Cerebellum (tissue), 4 donors: ENCODE measurements at places on chromosomes 2 and 18. TPM values are rescaled to one million over a fixed set of nuclear protein-coding genes. Genes with fewer than 3 reads are reported as not detected.

DNA sequence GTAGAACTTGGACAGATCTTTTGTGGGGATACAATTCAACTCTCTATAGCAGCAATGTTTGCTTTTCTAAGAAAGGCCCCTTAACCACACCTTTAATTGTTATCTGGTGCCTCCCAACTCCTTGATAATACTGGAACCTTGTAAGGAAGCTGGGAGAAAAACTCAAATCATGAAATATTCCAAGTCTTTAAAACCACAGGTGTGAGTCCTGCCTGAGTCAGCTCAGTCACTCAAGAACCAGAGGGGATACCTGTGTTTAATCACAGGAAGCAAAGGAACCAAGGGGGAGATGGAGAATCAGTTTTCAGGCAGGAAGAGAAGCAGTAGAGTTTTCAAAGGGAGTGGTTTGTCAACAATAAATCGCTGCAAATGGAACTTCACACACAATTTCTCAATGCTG, 159.9 kb downstream of the LAMA3 start:
- DNase-seq = no peak

GRCh38 chr2:218703341-218703740, 7.3 kb upstream of the TTLL4 start:
- DNase-seq = no peak

GRCh38 chr2:72415781-72416475, 268.3 kb upstream of the CYP26B1 start:
- DNase-seq = no peak

- DNase-seq = no peak
These were observed 5.7 kb downstream of the GPR35 start for GRCh38 chr2:240630771-240631547.

- no peak for DNase-seq
These were observed 2.5 kb upstream of the SMIM21 start for GRCh38 chr18:75429975-75430374.

GRCh38 chr18:51054764-51055163, 24.8 kb downstream of the SMAD4 start:
- DNase-seq = no peak

- no peak for DNase-seq
These were observed 11.9 kb upstream of the ASPRV1 start for GRCh38 chr2:69973335-69973735.

- DNase-seq = no peak
These were observed 132.7 kb upstream of the MEX3C start for GRCh38 chr18:51330148-51330547.

DNA sequence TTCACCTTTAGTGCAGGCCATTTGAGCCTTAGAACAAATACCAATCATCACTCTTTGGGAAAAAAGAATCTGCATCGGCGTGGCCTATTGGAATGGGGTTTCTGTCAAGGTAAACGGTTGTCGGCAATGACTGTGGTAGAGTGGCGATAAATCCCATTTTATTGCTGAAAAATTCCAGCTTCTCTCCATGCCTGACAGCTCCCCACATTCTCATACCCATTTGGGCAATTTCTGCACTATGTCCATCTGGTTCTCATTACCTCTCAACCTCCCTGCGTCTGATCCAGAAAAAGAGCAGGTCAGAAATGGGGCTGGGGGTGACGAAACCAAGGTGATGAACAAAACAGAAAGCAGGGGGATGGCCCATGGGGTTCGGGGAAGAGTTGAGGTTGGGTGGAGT, 254.0 kb downstream of the MEIS1 start:
- DNase-seq = no peak

DNA sequence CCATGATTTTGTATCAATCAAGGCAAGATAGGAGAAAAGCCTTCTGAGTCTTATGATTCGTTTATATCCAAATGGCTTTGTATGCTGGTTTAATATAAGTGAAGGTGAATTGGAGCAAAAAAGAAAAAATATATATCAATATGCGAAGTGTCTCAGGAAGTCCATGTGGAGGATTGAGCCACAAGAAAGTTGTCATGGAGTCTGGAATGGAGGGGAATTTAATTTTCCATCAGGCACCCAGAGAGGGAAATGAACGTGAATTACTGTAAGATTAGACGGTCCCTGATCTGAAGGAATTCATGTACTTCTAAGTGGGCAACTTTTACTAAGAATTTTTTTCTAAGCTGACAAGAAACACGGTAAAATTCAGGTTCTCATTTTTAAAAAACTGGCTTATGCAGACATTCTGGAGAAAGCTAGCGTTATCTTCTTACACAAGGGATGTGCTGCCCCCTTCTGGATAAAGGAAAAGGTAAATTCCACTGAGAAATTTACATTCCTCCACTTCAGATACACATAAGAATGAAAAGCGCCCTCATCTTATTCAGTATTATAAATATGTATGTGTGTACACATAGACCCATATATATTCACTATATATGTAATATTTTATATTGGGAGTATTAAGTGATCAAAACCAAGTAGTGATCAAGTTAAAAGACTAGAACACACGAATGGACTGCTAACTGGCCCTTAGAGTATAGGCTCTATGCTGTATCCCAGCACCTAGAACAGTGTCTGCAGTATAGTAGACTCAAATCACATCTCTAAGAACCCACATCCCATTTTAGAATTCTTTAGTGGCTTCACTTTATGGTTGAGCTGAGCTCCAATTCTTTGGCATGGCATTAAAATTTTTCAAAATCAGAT, 289.0 kb upstream of the TFPI start:
- DNase-seq = no peak

Gene RAB6C
- total RNA-seq = 1.2 TPM

Gene MYO5B
- total RNA-seq = 5.5 TPM

Gene ANKRD53
- 2.3 TPM for total RNA-seq

Gene TTN
- 4.3 TPM for total RNA-seq

Gene CXCR1
- not detected for total RNA-seq
